Natural killer cell treated with Interleukin-12 subunit alpha and Interleukin-12 subunit beta and Interleukin-15 and Interleukin-18, amount 100 ng/mL, for 72 hours (primary cell): ENCODE measurements at places on chromosomes 13 and 19.
A peak's percentile ranks its signal among the peaks of the same experiment; 100 is the strongest.

GRCh38 chr13:32642858-32643257 lies 56.6 kb downstream of the PDS5B start:
- no peak for DNase-seq

DNA sequence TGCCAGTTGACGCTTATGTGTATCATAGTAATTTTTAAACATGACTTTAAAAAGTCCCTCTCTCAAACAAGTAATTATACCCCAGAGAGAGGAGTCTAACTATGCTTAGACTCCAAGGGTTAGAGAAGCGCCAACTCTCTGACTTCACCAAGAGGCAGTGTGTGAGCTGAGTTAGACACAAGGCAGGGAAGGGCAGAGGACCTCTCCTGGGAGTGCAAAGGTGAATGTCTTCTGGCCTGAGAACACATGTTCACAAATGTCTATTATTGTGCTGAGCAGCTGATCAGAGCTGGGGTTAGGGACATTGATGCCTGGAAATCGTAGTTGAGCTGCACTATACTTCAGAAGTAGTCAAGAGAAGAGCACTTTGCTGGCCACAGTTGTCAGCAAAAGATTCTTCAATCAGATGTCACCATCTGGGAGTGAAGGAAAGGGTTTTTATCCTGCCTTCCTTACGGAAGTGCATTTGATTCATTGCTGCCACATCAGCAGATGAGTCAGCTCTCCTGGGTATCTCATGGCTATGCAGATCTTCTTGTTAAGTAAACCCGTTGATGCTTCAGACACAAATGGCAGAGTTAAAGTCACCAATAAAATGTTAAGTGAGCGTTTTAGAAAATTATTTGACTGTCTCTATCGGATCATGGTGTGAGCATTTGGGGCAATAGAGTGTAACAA lies 283.2 kb upstream of the ARGLU1 start:
- DNase-seq = no peak

DNA sequence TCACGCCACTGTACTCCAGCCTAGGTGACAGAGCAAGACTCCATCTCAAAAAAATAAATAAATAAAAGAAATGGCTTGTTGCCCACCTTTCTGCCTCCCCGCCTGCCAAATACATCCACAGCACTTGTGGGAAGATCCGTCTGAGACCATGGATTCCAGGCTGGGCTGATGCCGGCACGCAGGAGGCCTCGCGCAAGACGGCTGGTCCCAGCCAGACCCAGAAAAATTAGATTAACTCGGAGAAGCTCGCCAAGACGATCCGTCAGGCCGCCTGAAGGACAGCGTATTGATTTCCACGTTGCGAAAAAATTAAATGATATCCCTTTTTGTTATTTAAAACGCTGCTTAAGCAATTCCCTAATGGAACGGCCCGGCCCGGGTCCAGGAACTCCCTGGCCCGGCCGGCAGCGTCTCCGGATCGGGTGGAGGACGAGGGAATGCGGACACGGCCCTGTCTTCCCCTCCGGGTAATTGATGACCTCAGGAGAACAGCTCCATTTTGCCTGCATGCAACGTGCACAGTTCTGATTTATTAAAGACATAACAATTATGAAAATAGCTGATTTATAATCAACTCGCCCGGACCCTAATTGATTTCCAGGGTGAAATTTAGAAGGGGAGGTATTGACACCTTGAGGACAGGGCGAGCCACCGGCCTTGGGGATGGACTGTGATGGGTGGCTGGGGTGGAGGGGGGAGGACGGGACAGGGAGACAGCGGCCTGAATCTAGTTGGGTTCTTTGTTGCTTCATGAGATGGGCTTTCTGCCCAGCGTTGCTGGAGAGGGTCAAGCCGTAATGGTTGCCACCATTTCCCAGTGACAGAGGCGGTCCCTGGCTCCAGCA lies 52.1 kb downstream of the ZNRF4 start:
- DNase-seq = no peak

DNA sequence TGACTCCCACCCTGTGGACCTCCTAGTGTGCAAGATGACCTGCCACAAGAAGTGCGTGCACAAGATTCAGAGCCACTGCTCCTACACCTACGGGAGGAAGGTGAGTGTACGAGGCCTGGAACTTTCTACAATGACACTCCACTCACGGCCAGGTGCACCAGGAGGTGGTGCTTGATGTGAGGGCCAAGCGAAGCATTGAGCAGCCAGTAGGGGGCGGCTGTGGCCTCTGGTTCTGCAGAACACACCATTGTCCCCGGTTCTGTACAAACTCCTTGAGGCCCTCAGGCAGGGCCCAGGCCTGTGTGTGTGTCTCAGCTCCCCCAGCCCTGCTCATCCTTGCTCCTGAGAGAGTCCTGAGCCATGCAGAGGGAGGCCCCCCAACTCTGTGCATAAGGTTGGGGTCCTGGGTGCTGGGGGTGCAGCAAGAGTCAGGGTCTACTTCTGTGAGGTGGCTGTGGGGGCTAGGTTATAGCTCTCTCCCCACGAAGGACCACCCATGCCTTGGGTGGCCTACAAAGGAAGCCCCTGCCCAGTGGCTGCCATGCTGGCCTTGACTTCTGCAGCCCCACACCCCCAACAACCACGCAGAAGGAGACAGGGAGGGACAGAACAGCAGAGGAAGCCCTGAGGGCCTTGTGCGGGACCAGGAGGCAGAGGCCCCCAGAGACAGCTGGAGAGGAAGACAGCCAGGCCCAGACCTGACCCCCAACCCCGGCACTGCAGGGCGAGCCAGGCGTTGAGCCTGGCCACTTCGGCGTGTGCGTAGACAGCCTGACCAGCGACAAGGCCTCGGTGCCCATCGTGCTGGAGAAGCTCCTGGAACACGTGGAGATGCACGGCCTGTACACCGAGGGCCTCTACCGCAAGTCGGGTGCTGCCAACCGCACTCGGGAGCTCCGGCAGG lies 9.7 kb upstream of the USE1 start:
- DNase-seq = no peak

DNA sequence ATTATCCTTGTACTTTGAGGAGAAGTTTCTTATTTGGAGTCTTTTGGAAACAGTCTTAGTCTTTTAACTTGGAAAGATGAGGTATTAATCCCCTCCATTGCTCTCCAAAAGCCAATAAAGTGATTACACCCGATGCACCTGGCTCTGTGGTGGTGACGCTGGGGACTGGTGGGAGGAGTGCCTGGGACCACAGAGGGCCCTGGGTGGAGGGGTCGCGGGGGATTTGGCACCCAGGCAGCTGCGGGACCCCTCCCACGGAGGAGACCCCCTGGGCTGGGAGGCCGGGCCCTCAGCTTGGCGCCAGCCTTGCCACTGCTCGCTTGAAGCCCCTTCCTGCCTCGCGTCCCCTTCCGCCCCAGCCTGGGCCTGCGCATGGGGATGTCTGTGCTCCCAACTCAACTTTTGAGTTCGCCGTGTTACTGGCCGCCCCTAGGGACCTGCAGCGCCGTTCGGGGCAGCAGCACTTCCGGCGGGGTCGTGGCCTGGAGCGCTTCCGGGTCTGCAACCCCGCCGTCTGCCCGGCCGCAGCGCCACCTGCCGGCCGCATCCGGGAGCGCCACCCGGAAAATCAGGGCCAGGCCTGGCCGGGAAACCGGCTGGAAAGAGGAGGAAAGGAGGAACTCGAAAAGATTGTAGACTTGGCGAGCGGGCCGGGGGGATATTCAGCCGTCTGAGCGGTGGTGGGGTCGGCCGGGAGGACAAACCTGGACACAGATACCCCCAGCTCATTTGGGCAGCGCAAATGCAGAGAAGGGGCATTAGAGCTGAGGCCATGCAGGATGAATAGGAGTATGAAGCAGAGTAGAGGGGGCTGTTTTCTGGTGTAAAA lies 8.4 kb downstream of the PEAK3 start:
- DNase-seq = peak; percentile 87

DNA sequence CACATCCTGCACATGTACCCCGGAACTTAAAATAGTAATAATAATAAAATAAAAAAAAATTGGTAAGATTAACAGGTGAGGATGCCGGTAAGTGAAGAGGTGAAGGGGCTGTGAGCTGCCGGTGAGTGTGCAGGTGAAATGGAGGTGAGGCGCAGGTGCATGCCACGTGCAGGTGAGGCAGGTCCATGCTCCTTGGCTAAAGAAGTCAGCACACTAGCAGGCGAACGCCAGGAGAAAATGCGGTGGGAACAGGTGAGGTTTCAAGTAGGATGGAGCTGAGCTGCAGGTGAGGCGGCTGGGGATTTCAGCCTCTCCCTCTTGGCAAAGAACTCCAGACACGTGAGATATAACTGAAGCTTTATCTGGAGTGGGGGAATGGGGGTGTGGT lies 7.5 kb upstream of the TNFSF14 start:
- no peak for DNase-seq

DNA sequence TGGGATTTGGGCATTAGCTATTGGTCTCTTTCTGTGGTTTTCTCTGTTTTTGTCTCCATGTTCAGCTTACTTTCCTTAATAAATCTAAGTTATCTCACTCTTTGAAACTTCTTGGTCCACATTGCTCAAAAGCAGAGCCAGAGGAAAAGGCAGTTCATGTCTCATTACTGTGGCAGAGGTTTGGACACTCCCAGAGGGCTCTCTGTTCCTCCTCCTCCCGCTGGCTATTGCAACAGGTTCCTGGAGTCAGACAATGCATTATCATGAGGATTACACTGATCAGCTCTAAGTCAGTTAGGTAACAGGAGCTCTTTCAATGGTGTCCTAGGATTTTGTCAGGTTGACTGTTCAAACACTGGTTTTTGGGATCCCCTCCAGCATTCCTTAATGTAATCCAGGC lies 298.8 kb downstream of the NDFIP2 start:
- no peak for DNase-seq

DNA sequence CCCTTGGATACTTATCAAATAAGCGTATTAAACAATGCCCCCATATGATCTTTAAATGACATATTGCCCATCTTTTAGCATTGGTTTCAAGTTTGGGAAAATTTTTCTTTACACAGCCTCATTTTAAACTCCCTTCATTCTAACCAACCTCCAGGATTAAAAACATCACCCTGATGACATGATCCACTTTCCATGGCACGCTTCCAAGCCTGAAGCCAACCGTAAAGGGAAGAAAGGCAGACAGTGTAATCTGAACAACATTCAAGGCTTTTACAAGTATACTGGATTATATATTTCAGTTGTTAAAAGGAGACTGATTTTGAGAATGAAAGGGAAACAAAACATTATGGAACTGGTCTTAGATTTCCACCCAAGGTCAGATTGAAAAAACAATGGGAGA lies 1721.9 kb downstream of the OLFM4 start:
- DNase-seq = no peak

DNA sequence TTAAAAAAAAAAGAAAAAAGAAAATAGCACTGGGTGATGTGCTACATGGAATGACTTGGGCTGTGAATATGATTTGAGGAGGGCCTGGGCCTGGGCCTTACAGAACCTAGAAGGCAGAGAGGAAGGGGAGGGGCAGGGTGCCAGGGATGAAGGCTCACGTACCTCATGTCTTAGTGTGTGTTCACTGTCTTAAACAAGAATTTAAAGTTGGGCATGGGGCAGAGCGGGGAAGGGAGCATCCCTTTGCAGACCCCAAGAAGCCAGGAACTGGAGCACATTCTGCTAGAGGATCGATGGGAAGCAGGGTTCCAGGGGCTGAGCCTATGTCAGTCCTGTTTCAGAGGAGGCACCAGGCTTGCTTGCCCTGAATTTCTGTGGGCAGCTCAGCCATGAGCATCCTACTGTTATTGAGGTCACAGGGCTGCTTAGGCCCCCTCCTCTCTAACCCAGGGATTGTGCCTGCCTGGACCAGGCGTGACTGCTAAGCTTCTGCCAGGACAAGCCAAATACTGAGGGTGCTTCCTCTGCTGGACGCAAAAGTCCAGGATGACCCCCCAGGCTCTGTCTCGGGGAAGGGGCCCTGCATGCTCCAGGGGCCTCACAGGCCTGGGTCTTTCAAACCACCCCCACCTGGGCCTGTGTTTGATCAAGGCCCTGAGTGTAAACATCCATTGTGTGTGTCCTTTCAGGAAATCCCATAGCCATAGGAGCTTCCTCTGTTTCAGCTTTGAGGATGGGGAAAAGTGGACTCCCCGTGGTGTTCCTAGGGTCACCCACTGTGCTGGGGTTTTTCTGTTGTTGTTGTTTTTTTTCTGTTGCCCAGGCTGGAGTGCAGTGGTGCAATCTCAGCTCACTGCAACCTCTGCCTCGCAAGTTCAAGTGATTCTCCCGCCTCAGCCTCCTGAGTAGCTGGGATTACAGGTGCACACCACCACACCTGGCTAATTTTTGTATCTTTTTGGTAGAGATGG lies 4.8 kb downstream of the LSR start:
- DNase-seq = no peak

GRCh38 chr19:4811328-4812131 lies 20.0 kb downstream of the TICAM1 start:
- peak; percentile 80 for DNase-seq

DNA sequence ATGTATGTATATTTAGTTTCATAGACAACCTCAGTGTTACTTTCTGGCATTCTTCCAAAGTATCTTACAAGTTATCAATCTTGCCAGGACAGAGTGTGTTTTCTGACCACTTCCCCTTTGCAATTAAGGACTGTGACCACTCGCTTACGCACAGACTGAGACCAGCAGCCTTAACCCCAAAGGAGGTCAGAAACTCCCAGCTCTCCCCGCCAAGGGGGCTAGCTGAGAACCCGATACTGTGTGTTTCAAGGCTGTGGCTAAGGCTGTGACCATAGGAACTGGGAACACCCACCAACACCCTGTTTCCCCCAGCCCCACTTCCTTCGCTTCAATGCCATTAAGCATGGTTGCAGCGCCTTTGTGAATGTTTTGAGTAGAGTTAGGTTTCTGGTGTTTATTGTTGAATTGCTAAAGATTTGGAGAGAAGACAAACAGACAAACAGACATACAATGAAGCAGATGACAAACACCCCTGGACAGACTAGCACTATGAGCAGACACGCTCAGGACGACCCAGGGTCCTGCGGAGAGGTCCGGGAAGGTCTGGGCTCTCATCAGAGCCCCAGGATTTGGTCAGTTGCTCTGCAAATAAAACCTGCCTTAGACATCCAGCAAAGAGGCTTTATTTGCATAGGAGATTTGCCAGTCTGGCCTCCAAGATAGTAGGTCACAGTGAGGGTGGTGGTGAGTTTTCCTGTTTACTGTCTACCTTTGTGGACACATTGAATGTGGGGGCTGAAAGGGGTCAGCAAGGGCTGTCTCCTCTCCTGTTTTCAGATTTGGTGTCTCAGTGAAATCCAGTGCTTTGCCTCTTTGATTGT lies 25.0 kb upstream of the TNFSF11 start:
- DNase-seq = peak; percentile 64

GRCh38 chr13:84500016-84500415 lies 617.7 kb upstream of the SLITRK1 start:
- no peak for DNase-seq

GRCh38 chr13:100738176-100738855 lies 63.7 kb upstream of the TMTC4 start:
- no peak for DNase-seq

GRCh38 chr19:51440846-51441409 lies 17.3 kb downstream of the SIGLEC8 start:
- peak; percentile 71 for DNase-seq

- DNase-seq = peak; percentile 91
Observed at GRCh38 chr19:37468961-37469777, at the start of gene ZNF570. TSS of gene ZNF570 (plus strand) at chr19:37469356. CDS start at chr19:37470355, 999 bp downstream.
